ENCODE measurements at places on chromosomes 12 and 14. TPM values are rescaled to one million over a fixed set of nuclear protein-coding genes. Genes with fewer than 3 reads are reported as not detected.

- H3K27me3 ChIP-seq: no peaks in the 10 kb centered on the region
- no peak overlapping the region for H3K4me3 ChIP-seq
- peak overlapping the region; percentile 27 for H3K27ac ChIP-seq
Observed at GRCh38 chr14:68137704-68138619, 318.4 kb downstream of the RAD51B start.

DNA sequence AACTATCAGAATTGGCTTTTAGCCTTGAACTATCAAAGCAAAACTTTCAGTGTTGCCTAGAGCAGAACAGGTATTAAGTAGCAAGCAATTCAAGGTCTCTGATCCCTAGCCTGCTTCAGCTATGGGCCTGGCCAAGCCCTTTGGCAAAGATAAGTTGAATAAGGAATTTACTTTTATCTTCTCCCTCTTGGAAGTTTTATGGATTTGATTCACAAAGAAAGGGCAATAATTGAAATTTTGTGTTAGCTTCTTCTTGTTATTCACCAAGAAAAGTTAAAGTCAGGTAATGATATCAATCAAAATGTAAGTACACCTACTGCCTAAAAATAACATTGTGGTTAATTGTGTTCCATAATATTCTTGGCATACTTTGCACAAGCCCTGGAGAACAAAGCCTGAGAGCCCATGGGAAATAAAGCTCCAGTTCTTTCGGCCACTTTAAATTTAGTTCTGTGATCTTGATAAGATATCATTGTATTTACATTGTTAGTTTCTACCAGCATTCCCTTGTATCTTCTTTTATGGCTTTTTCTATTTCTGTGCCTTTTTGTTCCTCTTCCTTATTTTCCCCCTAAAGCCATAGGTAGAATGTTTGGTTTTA, 158.0 kb downstream of the RAD51B start:
- no peaks in the 10 kb centered on the region for H3K36me3 ChIP-seq
- DNase-seq: no peak
- peaks cover 23% of the 10 kb centered on the region for H3K4me1 ChIP-seq
- H3K27ac ChIP-seq: peak overlapping the region; percentile 43

GRCh38 chr12:89732522-89732921, 23.9 kb upstream of the ATP2B1 start:
- H3K27me3 ChIP-seq: no peaks in the 10 kb centered on the region
- H3K4me1 ChIP-seq: no peaks in the 10 kb centered on the region
- no peaks in the 10 kb centered on the region for H3K36me3 ChIP-seq
- no peak overlapping the region for H3K27ac ChIP-seq
- H3K4me3 ChIP-seq: no peak overlapping the region

SLC25A47 gene
- not detected for total RNA-seq

DNA sequence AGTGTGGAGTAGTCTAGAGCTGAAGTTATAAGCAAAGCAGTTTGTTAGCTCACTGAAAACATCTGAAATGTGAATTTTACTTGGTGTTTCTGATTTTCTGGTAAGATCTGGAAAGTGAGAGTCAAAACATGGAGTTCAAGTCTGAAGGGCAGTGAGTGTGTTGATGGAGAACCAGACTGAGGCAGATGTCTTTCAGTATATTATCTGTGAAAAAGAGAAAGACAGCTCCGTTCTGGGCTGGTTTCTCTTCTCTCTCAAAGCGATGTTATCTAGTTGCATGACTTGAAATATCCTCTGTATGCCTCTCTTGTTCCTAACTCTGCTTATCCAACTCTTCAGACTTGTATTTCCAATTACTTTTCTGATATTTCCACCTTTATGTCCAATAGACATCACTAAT, 381.9 kb upstream of the RGS6 start:
- no peaks in the 10 kb centered on the region for H3K27me3 ChIP-seq
- no peak overlapping the region for H3K27ac ChIP-seq
- no peaks in the 10 kb centered on the region for H3K36me3 ChIP-seq
- no peak overlapping the region for H3K4me3 ChIP-seq
- H3K4me1 ChIP-seq: no peaks in the 10 kb centered on the region
- no peak for DNase-seq

DNA sequence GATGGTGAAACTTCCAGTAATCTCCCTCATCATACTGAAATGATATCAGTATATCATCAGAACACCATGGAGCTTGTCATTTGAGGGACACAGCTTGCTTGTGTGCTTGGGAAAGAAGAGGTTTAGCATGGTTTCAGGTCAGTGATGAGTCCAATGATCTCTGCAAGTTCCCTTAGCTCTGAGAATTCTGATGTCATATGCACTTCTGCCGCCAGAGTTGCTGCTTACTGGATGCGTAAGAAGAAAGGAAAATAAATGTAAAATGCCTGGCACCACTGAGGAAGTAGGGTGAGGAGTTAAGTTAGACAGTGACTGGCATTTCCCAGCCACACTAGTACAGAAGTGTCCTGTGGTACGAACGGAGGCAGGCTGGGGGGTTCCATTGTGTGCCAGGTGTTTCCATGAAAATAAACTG, 22.6 kb downstream of the PRKCH start:
- H3K27ac ChIP-seq: peak overlapping the region; percentile 67
- H3K4me1 ChIP-seq: peaks cover 67% of the 10 kb centered on the region
- no peaks in the 10 kb centered on the region for H3K36me3 ChIP-seq
- no peak for DNase-seq
- H3K27me3 ChIP-seq: no peaks in the 10 kb centered on the region

DNA sequence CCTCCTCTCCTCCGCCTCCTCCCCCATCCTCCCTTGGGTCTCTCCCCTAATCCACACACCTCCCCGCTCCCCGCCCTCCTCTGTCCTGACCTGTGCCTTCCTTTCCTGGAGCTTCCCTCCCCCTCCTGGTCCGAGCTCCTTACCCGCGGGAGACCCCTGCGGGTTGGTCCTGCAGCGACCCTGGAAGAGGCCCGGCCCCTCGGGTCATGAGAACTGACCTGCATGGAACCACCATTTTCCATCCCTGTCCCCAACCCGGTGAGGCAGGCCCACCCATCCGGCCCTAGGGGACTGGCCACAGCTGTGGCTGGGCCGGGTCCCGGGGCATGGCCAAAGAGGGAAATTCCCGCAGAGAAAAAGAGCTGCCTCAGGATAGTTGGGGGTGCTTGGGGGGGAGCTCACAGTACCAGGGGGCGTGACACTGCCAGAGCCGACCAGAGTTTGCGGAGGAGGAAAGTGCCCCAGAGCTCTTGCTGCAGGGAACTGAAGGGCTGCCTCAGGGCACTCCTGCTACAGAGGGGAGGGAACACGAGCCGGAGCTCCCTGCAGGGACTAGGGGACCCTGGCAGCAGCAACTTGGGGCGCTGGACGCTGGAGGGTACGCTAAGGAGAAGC, 613 bp downstream of the ARHGEF40 start:
- H3K27ac ChIP-seq: peak overlapping the region; percentile 95
- H3K4me1 ChIP-seq: peaks cover 46% of the 10 kb centered on the region
- H3K27me3 ChIP-seq: no peaks in the 10 kb centered on the region
- H3K36me3 ChIP-seq: peaks cover 29% of the 10 kb centered on the region

TUBA1C gene
- total RNA-seq: 35.0 TPM

GRCh38 chr12:56082382-56082781, 2.4 kb downstream of the ERBB3 start:
- peaks cover 17% of the 10 kb centered on the region for H3K27me3 ChIP-seq
- H3K4me3 ChIP-seq: peak overlapping the region; percentile 25
- peak overlapping the region; percentile 27 for H3K27ac ChIP-seq
- H3K4me1 ChIP-seq: peaks cover 32% of the 10 kb centered on the region
- no peaks in the 10 kb centered on the region for H3K36me3 ChIP-seq

DNA sequence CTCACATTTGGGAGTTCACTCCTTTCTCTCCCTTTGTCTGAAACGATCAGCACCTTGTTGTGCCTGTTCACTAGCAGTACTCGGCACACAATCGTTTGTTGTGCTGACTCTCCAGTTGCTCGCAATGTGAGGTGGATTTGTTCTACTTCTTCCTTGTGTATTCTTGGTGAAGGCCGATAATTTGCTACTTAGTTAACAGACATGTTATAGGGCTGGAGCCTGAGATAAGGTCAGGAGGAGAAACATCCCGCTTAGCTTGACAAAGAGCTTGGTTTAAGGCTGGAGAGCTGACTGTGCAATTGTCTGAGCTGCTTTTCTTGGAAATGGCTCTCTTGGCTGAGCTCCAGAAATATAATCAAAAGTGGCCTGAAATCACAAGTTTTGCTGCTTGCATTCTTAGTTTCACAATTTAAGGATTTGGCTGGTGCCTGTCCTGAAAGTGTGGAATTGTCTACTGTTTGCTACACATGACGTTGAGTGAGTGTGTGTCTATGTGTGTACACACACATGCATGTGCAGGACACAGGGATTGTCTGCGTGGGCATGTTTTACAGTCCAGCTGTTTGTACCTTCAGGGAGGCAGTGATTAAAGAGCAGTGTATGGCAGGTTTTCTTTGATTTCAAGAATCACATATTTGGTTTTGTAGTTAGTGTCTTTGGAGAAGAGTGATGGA, 77.7 kb downstream of the ARF6 start:
- H3K36me3 ChIP-seq: no peaks in the 10 kb centered on the region
- H3K27me3 ChIP-seq: no peaks in the 10 kb centered on the region
- DNase-seq: no peak
- H3K27ac ChIP-seq: peak overlapping the region; percentile 65

DNA sequence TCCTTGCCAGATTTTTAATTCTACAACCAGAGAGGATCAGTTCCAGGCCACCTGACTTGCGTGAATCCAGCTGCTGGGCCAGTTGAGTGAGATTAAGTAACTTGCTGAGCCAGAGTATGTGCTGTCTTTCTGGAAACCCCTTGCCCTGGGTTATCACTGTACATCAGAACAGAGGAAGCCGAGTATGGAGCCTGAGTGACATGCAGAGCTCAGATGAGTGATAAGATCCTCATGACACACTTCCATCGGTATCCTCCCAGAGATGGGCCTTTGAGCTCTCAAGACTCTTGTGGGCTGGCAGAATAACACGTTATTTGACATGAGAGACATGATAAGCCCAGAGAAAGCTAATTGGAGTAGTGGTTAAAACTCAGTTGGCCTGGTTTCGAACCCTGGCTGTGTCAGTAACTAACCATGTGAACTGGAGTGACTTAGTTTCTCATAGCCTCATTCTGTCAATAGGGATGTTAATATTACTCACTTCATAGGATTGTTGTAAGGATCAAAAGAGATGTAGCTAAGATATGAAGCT, 388.1 kb downstream of the ZFP36L1 start:
- no peak for DNase-seq
- peaks cover 60% of the 10 kb centered on the region for H3K4me1 ChIP-seq
- H3K4me3 ChIP-seq: no peak overlapping the region
- no peaks in the 10 kb centered on the region for H3K36me3 ChIP-seq
- no peaks in the 10 kb centered on the region for H3K27me3 ChIP-seq

Measured in left ventricle myocardium inferior (tissue), 1 donor.